ENCODE measurements at places on chromosomes 2 and 18.
A peak's percentile ranks its signal among the peaks of the same experiment; 100 is the strongest.

DNA sequence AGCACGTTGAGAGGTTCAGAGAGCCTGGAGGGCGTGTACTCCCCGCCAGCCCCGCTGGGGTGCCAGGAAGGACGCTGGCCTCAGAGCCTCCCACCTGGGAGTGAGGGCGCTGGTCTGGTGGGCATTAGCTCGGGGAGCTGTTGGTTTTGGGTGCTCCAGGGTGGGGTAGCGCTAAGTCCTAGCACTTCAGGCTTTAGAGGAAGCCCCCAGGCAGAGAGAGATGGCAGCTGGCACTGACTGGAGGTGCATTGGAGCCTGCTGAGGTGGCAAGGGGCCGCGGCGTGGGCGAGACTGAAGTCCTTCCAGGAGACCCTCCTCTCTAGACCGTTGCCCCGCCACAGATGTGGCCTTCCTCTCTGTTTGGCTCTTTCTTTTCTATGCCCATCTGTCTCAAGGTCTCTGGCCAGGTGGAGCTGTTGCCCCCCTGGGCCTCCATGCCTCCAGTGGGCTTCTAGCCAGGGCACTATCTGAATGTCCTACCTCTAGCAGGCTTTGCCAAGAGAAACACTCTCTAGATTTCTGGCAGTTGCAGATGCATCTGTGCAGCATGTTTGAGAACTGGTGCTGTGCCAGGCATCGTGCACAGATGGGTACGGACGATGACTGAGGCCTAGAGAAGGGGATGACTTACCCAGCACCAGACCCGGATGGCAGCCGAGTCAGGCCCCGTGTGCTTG lies 6.6 kb downstream of the CAPN10 start:
- no peak for DNase-seq

GRCh38 chr18:68916734-68917133 lies 118.9 kb downstream of the CCDC102B start:
- no peak for DNase-seq

DNA sequence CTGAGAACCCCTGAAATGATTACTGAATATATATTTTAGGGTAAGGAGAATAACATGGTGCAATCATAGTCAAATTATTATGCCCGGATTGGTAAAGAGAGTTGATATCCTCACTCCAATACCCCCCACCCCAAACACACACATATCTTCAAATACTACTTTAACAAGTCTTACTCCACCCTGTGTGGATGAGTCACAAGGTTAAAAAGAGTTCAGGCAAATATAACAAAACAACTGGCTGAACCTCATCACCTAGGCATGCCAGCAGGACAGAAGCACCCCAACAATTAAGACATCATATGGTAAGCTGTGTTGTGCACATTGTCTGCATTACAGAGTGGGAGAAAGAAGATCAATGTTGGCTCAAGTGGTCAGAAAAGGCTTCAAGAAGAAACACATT lies 857.4 kb downstream of the TDRD15 start:
- DNase-seq: no peak

DNA sequence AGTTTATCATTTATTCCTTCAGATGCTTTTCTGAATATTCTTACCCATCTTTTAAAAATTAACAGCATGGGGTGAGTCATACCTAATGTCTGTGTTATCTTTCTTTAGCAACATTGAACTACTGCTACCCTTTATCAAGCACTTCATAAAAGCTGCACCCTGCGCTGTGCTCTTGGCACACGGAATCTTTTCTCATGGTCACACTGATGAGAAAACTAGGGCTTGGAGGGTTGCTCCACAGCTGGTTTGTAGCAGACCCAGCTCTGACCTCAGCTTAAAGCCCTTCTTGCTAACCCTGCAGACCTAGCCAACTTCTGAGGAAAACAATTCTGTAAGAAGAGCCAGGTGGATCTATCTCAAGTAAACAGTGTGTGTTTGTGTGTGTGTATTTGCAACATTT lies 106.3 kb downstream of the RNF144A start:
- DNase-seq: no peak

- DNase-seq: no peak
These were observed 94.0 kb upstream of the GLS start for GRCh38 chr2:190786404-190787166.

DNA sequence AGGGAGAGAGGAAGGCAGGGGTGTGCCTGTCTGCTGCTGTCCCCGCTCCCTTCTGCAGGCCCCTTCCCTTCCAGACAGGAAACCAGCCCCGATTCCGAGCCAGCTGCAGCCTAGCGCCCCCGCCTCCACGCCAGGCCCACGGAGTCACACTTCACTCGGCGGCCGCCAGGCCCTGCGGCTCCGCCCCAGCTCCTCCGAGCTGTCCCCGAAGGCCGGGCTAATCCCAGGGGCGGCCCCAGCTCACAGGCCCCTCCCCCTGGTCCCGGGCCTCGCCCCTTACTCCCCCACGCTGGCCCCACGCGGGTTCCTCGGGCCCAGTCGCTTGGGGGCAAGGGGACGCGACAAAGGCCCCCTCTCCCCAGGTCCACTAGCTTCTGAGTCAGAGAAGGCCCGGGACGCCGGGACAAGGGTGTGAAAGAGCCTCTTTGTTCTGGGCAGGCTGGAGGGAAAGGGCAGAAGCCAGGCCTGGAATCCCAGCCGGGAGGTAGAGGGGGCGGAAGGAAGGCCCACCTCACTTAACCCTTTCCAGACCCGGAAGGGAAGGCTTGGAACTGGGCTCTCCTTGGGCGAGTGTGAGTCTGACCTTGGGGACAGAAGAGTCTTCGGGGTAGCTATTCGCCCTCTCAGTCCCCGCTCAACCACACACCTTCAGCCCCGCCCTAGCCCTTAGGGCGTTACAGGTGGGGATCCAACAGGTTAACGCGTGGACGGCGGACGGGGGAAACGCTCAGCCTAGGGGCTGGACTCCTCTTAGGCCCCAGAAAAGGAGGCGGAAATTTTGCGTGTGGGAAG lies 1.2 kb downstream of the RTKN start:
- peak; percentile 92 for DNase-seq

- no peak for DNase-seq
These were observed 90.5 kb upstream of the SMIM21 start for GRCh38 chr18:75518007-75518406.

DNA sequence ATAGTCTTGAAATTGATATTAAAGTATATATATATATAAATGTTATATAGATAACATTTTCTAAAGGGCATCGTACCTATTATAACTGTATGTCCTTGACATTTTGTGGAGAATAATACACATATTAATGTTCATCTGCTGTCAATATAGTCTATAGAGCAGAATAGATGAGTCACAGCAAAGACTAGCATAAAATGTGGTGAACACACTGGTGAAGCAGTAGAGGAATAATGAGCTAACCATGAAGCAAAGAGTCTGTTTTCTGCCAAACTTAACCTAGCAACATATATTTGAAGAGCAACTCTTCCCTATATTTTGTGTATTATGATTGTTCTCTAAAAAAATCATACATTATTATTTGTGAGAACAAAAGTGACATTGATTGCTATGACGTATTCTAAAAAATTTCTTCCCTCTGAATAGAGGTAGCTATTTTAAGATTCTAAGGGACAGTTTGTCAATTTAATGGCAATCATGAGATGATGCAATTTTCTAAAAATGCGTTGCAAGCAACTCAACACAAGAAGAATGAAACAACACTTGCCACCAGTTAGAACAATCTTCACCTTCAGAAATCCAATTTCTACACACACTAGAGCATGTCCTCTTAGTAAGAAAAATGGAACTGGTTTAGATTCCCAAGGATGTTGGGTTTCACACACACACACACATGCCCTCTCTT lies 22.0 kb downstream of the DOCK10 start:
- DNase-seq: no peak

GRCh38 chr2:238466243-238466756 lies 39.6 kb downstream of the ASB1 start:
- no peak for DNase-seq

DNA sequence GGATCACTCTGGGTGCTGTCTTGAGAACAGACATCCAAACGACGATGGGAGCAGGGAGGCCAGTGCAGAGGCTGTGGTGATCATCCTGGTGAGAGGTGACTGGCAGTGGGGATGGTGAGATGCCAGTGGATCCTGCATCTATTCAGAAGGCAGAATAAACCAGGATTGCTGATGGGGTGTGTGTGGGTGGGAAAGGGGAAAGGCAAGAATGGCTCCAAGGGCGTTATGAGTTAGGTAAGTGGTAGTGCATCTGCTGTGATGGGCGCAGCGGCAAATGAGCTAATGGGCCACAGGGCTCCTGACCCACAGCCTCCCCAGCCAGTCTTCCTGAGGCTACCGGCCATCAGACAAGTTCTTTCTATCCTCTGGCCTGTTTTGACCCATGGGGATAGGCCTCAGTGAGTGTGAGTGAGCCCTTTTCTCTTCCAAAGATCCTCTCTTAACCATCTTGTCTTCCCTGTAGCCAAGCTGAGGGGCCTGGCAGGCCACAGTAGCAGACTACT lies 29.6 kb downstream of the SERTAD2 start:
- DNase-seq: no peak

GRCh38 chr2:215685238-215685990 lies 249.5 kb upstream of the FN1 start:
- DNase-seq: no peak

DNA sequence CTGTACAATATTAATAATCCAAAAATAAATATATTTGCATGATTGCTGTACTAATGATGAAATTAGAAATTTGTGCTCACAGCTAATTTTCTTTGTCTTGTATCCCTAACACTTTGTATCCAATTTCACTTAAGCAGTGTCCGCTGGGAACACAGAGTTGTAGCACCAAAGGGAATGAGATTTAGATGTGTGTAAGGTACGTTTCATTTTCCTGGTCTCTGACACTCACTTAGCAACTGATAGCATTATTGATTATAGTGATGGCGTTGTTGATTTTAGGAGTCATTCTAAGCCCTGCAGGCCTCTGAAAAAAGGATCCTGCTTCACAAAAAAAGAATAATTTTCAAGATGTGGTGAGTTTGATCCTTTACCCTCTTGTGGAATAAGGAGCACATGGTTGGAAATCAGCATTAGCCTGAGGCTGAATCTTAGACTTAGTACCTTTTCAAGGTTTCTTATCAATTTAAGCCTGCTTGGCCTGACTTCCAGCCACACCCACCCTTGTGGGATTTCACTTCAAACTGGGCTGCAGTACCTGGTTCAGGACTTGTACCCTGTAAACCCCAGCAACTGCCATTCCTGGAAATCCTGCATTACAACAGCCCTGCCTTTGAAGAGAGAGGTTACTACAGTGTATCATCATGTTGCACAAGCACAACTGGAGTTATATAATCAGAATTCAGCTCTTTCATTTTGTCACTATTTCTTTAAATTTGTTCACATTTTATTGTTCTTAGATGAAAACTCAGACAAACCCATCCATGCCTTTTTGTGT lies 116.2 kb downstream of the RND3 start:
- no peak for DNase-seq

- DNase-seq: no peak
These were observed 57.0 kb downstream of the OSBPL6 start for GRCh38 chr2:178251151-178251955.

- DNase-seq: no peak
These were observed 108.4 kb downstream of the ZEB2 start for GRCh38 chr2:144411473-144411872.

GRCh38 chr2:176096243-176096985 lies 3.2 kb upstream of the HOXD12 start:
- DNase-seq: no peak

DNA sequence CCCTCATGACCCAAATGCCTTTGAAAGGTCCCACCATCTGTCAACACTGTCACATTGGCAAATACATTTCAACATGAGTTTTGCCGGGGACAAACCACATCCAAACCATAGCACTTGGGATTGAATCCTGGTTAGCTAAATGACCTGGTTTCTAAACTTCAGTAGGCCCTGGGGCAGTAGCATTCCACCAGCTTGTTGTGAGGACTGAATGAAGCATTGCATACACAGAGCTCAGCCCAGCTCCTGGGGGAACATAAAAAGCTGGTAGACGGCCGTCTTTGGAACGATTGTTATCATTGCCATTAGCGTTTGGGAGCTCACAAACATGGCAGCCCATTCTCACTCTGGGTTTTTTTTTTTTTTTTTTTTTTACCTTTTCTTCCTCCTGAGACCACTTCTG lies 57.5 kb upstream of the CXCR4 start:
- no peak for DNase-seq

DNA sequence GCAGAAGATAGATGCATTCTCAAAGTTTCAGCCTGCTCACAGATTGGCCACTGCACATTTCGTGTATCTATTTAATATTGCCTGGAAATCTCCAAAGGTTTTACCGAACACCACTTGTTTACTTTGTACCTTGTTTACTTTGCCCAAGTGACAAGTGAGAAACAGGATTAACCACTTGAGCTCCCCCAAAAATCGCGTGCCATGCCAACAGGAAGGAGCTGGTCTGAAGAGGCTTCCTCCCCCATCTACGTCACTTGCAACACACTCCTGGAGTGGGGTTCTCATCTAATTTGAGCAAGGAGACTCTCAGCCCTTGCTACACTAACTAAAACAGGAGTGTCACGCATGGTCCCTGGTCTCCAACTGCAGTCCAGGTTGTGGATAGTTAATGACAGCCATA lies 212.5 kb upstream of the TMEM200C start:
- no peak for DNase-seq

DNA sequence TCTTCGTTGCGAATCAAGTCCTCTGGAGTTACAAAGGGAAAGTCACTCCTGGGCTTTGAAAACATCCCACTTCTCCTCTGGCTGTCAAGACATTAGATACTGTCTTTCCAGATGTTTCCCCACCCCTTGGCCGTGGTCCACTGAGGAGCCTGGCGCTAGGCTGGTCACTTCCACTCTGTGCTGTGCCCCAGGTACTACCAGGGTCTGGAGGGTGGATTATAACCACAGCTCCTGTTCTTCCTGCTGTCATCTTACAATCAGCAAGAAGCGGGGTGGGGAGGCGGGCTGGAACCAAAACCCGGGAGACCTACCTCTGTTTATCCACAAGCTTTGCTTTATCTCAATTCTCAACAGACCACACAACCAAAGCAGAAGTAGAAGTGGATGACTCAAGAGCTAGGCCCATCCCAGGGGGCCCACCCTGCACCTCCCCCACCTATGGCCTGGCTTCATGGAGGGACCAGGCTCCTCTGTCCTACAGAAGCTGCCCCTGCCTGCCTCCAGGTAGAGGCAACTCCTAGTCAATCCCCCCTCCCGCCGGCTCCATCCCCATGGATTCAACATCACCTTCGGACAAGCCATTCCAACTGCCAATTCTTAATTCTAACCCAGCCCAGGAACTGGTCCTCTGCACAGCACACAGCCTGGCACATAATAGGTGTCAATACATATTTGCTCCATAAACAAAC lies 17.8 kb downstream of the SMAD7 start:
- no peak for DNase-seq

GRCh38 chr2:232229911-232230310 lies 148.6 kb upstream of the ALPP start:
- DNase-seq: no peak

DNA sequence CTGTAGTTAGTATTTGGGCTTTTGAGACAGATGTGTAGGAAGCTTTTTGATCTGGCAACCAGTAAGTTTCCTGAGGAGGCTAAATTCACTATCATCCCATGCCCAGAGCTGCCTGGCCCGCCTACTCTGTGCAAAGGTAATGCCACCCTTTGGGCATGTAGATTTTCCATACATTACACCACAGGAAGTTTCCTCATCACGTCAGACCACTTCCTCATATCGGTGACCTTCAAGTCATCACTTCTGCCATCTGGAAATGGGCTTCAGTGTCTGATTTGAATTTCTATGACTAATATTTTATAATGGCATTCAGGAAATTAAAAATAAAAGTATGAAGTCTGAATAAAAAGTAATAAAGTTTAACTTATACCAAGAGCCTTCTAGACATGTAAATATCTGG lies 825.4 kb downstream of the DCDC2C start:
- DNase-seq: no peak

All from vagina (tissue), 2 donors.